ENCODE measurements at places on chromosomes 12 and 14.

DNA sequence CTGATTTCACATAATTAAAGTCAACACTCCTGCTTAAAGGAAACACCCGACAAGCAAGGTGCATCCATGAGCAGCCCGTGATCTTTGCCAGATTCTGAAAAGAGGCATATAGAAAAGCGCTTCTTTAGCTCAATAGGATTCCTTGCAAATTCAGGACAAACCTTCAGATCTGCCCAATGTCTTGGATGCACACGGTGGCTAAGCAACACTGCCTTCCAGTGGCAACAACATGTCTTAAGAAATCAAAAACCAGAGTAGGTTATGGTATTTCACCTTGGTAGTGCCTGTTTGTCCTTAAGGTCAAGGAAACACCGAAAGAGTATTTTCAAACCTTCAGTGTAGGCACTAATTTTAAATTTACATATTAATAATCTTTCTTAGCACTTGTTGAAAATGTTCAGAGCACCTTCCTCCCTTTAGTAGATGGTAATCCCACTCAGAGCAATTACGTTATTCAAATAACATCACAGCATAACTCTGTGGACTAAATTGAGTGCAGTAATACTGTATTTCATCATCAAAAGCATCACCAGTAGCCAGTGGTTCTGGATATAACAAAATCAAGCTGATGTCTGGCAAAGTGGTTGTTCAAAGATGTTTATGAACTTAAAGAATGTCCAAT is 58.0 kb upstream of the CDKN3 start:
- DNase-seq, result no peak

- DNase-seq, result no peak
These were observed 87.6 kb downstream of the SEC23A start for GRCh38 chr14:39015360-39015961.

GRCh38 chr12:93039930-93040329 is 110.8 kb upstream of the EEA1 start:
- no peak for DNase-seq

DNA sequence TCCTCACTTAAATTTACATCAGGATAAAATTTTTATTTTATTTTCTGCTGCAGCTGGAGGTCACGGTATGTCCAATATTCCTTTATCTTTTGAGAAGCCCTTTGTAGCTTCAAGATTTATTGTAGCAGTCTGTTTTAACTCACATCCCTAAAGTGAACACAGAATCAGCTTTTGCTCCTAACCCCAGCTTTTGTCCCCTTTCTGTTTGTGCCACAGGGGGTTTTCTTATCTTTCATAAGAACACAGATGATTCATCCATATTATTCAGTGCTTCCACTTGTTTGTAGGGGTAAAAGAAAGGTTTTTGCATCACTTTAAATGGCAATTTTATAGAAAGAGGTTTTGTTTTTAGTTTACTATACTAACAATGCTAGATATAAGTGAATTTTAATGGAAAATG is 21.8 kb upstream of the PIK3C2G start:
- DNase-seq, result no peak

GRCh38 chr14:76765461-76765931 is 4.2 kb downstream of the VASH1 start:
- no peak for DNase-seq

DNA sequence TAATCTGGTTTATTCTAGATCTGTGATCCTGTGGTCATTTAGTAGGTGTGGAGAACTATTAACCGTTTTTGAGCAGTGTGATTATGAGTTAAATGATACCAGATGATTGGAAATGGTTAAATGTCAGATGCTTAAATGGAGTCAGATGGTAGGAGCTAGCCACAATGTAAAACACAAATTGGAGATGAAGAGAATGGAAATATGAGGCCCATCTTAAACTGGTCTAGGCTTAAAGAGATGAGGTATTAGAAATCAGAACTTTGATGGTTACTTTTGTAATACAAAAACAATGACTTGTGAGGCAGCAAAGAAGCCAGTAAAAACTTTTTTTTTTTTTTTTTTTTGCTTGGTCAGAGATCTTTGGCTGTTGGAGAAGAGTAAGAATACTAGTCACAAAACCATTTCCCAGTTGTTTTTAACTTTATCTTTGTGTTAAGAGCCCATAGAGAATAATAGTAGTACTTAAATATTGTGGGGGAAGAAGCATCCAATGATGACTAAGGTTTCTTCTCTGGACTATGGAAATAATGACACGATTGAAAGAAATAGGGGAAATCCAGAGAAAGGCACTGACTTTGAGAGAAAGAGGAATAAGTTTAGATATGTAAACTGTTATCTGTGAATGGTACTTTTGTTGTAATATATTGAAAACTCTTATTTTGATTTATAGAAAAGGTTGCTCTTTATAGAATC is 95.9 kb downstream of the WNK1 start:
- DNase-seq, result no peak

DNA sequence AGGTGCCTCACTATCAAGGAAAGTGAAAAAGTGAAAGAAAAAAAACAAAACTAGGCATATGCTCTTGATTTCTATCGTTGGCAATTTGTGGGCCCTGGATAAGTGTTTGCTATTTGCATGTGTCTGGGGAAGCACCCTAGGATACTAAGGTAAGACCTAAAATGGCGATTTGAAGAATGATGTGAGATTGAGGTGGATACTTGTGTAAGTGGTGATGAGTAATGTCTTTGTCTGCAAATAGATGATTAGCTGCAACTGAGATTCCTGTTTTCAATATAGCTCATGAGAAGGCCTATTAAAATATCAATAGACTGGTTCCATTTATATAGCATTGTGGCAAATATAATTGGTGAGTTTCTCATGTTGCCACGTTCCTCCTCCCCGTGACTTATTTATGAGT is 261.7 kb downstream of the NEDD1 start:
- DNase-seq, result no peak

DNA sequence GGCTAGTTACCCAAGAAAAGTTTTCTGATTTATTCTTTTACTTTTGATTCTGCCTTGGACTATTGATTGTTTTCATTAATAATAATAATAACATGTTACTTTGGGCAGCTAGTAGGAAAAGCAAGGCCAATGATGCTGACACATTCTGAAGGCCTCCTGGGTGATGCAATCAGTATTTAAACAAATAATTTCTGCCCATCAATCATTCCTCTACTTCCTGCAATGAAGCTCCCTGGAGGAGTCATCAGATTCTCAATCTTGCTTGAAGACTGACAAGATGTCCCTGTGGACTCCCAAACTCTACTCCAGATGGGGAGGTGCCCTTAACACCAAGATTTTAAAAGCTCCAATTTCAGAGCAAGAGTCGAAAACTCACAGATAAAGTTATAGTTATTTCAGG is at the start of gene SPX:
TSS of gene SPX (plus strand) at position 244 of the 400 bp plus-strand sequence. CDS start 177 bp downstream, outside the sequence.
- no peak for DNase-seq

- DNase-seq, result no peak
These were observed 21.1 kb downstream of the MOAP1 start for GRCh38 chr14:93163564-93163963.

- peak; percentile 26 for DNase-seq
These were observed 69.0 kb upstream of the RERGL start for GRCh38 chr12:18158774-18159557.

GRCh38 chr12:123139926-123140675 is 10.8 kb downstream of the PITPNM2 start:
- DNase-seq, result no peak

Data from activated T-cell treated with anti-CD3 and anti-CD28 coated beads, Interleukin-2, amount 50 U/mL, for 72 hours (primary cell).